Trophoblast cell (in vitro differentiated cells and primary cell): ENCODE measurements at places on chromosomes 6 and 20.

GRCh38 chr20:49456646-49457045 is 25.8 kb downstream of the KCNB1 start:
- DNase-seq = no peak

DNA sequence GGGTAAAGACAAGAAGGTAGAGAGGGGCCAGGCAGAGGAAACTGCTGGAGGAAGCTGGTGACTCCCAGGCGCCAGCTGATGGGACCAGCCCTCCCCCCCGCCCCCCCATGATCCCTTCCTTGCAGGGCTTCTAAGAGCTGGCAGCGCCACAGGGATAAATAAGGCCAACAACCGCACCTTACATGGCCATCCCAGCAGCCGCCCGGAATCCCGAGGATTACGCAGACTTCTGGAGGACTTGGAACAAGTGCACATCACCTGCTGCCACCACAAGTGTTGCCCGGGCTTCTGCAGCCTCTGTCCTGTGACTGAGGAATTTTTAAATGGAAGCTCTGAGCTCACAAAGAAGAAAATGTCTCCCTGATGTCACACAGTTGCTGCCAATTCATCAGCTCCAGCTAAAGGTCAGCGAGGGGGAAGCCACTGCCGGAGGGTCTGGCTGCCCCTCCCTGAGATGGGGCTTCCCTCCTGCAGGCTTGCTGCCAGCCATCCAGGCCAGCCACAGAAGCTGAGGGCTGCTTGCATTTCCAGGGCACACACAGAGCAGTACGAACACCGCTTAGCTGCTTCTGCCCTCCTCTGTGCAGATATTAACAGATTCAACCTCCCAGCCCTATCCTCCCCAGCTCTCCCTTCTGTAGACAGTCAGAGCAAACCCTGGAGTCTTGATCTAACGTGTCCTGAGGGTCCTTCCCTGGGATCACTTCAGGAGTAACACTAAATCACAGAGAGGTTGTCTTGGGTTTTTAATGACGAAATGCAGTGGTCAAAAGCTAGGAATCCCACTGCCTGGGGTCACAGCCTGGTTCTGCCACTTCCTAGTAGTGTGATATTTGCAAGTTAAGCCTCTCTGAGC is 38.6 kb upstream of the PIM1 start:
- DNase-seq = no peak

- no peak for DNase-seq
Observed at GRCh38 chr20:6941571-6941970, 174.1 kb downstream of the BMP2 start.

GRCh38 chr6:106014955-106015354 is 71.2 kb upstream of the PRDM1 start:
- no peak for DNase-seq

GRCh38 chr6:16496210-16496609 is 257.8 kb downstream of the GMPR start:
- DNase-seq = no peak

DNA sequence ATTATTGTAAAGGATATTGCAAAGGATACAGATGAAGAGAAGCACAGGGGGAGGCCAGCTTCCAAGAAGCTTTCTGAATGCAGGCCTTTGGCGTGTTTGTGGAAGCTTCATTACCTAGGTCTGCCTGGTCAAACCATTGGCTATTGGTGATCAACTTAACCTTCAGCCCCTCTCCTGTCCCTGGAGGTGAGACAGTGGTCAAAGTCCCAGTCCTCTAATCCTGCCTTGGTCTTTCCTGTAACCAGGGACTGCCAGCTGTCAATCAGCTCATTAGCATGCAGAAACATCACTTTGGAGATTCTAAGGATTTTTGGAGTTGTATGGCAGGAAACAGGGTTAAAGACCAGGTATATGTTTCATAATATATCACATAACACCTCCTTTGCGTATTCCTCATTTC is 13.0 kb downstream of the RIN2 start:
- no peak for DNase-seq

GRCh38 chr6:168037856-168038255 is 40.4 kb downstream of the KIF25 start:
- peak; percentile 65 for DNase-seq

GRCh38 chr6:40146902-40147301 is 212.6 kb upstream of the MOCS1 start:
- DNase-seq = no peak

GRCh38 chr6:98924647-98925046 is 23.1 kb downstream of the FBXL4 start:
- no peak for DNase-seq

- no peak for DNase-seq
Observed at GRCh38 chr20:49540687-49541435, 27.1 kb downstream of the PTGIS start.
